Left forelimb (tissue), 1 donor: ENCODE measurements at places on chromosomes 3 and 15.
A peak's percentile ranks its signal among the peaks of the same experiment; 100 is the strongest.

GRCh38 chr15:45948181-45948621, 313.4 kb downstream of the SQOR start:
- DNase-seq: no peak

- no peak for DNase-seq
These were observed 26.3 kb downstream of the BMF start for GRCh38 chr15:40082195-40082883.

GRCh38 chr3:101996832-101997231, 147.5 kb downstream of the NFKBIZ start:
- no peak for DNase-seq

DNA sequence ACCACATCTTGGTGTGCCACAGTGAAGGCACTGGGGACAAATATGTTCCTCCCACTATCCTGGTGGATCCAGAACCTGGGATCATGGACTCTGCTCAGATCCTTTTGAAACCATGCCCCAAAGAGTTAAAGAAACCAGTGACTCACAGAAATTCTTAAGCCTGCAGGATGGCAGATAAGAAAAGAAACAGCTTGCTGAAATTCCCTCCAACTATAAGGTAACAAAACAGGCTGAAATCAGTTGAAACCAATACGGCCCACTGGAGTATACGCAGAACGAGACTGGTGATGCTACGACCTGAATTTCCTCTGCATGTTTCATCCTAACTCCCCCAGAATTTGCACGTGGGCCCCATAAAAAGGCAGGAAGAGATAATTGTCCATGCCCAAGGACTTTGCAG, 209.6 kb downstream of the TJP1 start:
- DNase-seq: no peak

DNA sequence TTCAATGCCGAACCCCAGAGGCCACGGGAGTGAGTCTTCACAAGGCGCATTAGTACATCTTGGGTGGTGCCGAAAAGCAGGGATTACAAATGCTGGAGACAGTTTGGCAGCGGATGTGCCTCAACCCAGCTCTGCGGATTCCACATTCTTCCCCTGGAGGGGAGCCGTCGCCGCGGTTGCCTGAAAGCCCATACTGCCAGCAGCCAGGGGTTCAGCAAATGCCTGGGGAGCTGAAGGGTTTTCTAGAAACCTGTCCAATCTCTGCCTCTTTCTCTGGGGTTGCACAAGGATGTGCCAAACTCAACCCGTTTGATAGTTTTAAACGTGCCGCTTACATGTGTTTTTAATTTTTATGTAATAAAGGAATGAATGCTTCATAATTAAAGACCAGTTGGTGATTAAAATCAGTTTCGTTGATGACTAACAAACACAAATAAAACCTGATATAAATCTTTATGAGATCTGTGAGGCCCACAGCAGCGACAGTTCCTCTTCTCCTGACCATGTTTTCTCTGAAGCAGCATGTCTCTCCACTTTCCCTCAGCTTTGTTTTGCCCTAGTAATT, 74.6 kb upstream of the LEKR1 start:
- peak; percentile 79 for DNase-seq

GRCh38 chr3:156388497-156389448, 166.1 kb downstream of the SSR3 start:
- peak; percentile 72 for DNase-seq

GRCh38 chr3:147336543-147337278, 69.6 kb downstream of the ZIC4 start:
- DNase-seq: no peak

- no peak for DNase-seq
These were observed 700.3 kb downstream of the TUSC7 start for GRCh38 chr3:117409701-117410459.

DNA sequence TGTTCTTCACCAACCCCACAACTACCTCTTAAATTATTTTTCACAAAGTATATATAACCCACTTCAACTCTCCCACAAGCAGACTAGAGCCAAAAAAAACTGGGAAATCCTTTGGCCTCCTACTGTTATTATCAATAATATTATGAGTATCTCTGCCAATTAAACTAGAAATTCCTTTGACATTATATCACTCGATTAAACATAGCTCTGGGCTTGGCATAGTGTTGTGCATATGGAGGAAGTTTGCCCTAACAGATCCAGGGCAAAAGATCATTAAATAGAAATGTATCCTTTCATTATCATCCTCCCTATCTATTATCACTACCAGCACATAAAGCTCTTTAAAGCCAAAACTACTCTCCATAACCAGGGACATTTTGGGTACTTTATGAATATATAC, 74.9 kb downstream of the OSBPL10 start:
- DNase-seq: no peak

GRCh38 chr15:71792521-71792920, 17.8 kb upstream of the NR2E3 start:
- DNase-seq: no peak

DNA sequence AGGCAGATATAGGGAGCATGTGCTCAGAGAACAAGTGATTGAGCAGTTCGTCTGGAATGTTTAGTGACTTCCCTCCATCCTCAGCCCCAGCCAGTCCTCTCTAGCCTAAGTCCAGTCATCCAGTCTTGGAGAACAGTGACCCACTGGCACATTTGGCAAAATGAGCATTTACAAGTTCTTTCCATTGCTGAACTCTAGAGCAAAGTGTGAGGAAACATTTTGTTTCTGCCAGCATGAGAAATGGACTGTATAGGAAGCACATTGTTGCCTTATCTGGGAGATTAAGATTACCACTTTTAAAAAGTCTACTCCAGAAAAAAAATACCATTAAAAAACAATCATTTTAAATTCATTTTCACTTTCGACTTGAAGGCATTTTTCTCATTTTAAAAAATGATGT, 353.6 kb downstream of the SHQ1 start:
- no peak for DNase-seq

GRCh38 chr15:24919446-24919845, 35.3 kb upstream of the SNRPN start:
- no peak for DNase-seq

DNA sequence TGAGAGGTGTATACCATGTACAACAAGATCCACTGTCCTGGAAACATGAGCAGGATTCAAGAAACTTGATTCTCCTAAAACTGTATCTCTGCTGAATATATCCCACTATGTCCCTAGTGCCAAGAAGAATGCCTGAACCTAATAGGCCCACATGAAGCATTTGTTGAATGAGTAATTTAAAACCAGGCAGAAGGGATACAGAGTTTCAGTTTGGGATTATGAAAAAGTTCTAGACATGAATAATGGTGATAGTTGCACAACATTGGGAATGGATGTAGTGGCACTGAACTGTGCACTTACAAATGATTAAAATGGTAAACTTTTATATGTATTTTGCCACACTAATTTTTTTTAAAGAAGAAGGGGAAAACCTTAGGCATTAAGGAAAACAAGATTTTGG, 261.1 kb downstream of the IL5RA start:
- no peak for DNase-seq

DNA sequence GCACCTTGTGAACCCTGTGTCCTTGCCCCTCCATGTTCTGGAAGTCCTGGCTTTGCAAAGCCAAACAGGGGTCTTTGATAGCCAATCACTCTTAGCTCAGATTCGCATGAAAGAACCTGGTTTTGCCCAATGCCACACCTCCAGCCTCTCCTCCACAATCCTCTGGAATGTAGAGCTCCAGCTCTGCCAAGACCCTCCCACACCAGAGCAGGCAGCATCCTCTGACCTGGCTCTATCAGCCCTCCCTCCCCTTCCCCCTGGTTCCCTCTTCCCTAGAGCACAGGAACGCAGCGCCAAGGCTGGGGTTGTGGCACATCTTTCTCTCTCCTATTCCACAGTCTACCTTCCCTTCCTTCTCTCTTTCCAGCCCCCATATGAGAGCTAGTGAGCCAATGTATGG, 133.3 kb downstream of the RPLP1 start:
- DNase-seq: no peak

DNA sequence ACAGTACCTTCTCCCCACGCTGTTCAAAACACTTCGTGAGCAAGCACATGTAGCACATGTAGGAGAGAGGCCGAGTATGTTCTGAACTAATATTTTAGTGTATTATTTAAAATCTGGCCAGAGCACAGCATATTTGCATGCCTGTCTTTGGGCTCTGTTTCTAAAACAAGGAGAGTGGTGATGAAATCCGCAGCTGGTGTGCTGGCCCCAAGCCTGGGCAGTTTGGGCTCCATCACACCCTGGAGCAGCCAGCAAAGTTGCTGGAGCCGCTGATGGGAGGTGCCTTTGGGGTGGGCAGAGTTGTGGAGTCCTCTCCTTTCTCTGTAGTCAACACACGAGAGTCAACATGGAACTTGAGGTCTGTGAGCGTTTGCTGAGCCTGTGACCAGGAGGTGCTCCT, 116.6 kb downstream of the SLCO3A1 start:
- no peak for DNase-seq

DNA sequence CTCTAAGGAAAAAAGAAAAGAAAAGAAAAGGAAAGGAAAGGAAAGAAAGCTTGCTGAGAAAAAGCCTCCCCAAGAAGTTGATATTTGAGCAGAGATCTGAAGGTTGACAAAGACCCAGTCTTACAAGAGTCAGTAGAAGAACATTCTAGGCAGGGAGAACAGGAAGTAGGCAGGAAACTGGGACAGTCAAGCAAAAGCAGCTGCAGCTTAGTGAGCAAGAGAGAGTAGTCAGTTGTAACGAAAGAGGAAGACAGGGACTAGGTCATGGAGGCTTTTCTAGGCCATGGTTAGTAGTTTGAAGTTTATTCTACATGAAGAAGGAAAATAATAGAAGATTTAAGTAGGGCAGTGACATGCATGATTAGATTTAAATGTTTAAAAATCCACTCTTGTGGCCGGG, 31.8 kb upstream of the KLHL6 start:
- no peak for DNase-seq

DNA sequence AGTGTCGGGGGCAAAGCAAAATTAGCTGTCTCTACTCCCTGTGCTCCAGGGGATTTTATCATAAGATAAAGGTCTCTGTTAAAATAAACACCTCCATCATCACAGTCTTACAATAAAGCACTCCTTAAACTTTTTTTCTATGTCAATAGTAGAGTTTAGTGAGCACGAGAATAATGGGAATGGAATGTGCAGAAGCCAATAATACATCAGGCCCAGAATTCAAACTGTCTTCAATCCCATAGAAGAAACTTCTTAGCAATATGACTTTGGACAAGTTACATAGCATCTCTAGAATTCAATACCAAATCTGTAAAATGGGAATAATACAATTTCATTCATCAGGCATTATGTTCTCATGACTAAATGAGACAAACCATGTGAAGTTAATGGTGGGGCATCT, 49.0 kb upstream of the EPHA3 start:
- no peak for DNase-seq
